ENCODE measurements at places on chromosomes 3 and 15. TPM values are rescaled to one million over a fixed set of nuclear protein-coding genes. Genes with fewer than 3 reads are reported as not detected.

The TRPM7 gene
- 20.7 TPM for total RNA-seq

The SH3GL3 gene
- 0.87 TPM for total RNA-seq

The GABRR3 gene
- not detected for total RNA-seq

The RYR3 gene
- total RNA-seq = 0.03 TPM

The WDR72 gene
- 2.3 TPM for total RNA-seq
